ENCODE measurements at places on chromosomes 12 and 14.

DNA sequence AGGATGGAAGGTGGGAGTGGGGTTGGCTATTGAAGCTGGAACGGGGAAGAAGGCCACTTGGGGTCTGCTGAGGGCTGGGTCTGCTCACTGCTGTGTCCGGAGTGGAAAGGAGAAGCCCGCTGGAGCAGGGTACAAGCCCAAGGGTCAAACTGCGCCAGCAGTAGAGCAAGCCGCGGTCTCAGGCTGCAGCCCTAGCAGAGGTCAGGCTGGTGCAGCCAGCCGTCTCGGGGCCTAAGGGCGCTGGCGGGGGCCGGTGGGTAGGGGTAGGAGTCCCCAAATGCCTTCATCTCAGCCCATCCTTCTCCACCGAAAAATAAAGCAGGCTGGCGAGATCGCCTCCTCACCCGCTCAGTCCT is 718 bp upstream of the JDP2 start:
- no peak for DNase-seq

- DNase-seq = no peak
Observed at GRCh38 chr12:109697877-109698468, 15.7 kb upstream of the FAM222A start.

DNA sequence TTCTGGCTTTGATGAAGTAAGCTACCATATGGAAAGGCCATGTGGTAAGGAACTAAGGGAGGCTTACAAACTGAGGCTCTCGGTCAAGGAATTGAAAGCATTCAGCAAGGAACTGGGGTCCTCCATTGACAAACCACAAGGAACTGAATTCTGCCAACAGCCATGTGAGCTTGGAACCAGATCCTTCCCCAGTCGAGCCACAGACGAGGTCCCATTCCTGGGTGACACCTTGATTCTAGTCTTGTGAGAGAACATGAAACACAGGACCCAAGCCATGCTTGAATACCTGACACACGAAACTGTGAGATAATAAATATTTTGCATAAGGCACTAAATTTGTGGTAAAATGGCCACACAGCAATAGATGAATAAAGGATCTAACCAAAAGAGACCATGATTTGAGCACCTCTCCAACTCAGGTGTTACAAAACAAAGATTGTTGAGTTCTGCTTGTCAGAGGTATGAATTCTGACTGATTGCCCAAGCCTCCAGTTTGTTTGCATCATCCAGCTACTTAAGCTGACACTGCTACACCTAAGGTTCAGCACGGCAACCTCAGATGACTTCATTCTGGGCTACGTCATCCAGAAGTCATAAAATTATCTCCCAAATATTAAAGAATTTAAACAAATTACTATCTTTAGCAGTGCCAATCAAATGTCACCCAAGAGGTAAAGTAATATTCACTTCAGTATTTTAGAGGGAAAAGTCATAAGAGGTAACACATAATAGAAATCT is 59.4 kb downstream of the GARIN6 start:
- no peak for DNase-seq

DNA sequence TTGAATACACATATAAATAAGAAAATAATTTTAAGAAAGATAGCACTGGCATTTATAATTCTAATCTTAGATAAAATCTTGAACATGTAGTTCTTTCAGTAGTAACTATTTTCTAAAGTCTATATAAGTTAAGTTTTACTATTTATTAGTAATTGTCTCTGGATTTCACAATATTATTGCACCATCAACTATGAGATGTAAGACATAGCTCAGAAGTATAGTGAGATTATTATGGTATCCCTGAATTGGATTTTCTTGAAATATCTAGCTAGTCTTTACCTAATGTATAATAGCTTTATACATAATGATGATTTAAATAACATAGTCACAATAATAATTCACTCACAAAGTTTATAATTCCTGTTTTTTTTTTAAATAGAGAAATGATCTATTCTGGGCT is 6.7 kb downstream of the CLEC12A start:
- DNase-seq = no peak

GRCh38 chr14:103138301-103139131 is 15.3 kb downstream of the TNFAIP2 start:
- no peak for DNase-seq

- no peak for DNase-seq
Observed at GRCh38 chr12:123051556-123051955, 71.1 kb downstream of the ARL6IP4 start.

- DNase-seq = no peak
Observed at GRCh38 chr12:6215932-6216494, 15.8 kb downstream of the CD9 start.

GRCh38 chr12:96828169-96828789 is 78.8 kb upstream of the NEDD1 start:
- no peak for DNase-seq

- no peak for DNase-seq
Observed at GRCh38 chr14:72699852-72700257, 194.0 kb downstream of the DPF3 start.

DNA sequence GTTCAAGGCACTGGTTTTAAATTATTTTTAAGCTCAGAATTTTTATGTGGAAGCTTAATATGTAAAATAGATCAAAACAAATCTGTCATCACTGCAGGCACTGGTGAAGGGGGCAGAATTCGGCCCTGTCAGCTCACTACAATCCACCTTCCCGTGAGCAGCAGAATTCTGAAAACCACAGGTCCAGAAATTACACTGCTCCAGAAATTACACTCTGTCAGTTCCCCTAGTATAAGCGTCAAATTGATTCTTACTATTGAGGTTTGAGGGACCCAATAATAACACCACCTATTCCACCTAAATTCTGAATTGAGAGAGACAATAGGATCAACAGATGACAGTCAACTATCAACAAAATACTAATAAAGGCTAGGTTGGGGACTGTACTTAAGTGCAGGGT is 245.5 kb downstream of the PHLDA1 start:
- DNase-seq = no peak

DNA sequence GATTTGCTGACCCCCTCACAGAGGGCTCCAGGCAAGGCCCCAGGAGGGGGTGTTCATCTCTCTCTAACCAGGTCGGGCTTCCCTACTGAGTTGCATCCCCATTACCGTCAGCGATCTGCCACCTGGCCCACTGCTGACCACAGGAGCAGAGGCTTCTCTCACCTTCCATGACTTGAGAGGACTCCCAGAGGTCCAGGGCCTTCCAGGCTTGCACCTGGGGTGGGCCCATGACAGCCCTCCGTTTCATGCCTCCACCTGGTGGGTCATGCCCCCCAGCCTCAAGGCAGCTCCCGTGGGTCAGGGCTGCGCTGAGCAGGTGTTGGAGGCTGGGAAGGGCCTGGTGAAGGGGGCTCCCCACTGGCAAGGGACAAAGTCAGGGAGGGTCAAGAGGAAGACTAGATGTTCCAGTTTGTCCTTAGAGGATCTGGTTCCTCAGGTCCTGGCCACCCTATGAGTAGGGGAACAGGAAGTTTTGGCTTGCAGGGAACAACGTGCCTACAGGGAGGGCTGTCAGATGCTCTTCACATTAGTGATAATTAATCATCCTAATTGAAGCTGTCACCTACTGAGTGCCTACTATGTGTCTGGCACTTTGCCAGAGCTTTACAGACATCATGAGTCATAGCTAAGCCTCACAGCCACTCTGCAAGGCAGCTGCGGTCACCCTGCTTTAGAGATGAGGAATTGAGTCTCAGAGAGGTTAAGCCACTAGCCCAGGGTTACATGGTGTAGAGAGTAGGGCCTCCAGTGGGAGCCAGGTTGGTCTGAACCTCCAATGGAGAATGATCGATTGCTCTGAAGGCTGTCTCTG is 13.8 kb downstream of the NFKBIA start:
- DNase-seq = no peak

GRCh38 chr12:31105668-31106067 is 32.0 kb downstream of the DDX11 start:
- no peak for DNase-seq

- DNase-seq = no peak
Observed at GRCh38 chr14:65854215-65854614, 441.7 kb downstream of the FUT8 start.

DNA sequence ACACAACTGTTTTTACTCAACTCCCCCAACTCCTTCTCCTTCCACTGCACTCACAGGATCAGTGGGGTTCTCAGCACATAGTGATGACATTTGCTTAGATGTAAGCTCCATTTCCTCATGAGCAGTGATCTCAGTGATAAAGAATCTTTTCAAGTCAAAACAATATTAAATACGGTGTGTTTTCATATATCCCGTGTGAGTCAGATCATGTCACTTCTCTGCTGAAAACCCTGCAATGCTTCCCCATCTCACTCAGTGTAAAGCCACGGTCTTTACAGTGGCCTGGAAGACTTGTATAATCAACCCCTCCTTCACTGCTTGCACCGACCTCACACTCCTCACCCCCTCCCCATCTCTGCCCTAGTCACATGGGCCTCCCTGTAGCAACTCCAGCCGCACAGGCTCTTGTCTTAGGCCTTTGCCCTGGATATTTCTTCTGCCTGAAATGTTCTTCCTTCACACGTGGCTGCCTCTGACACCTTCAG is 149.7 kb upstream of the ARHGAP5 start:
- no peak for DNase-seq

- DNase-seq = no peak
Observed at GRCh38 chr14:96252323-96252998, 3.5 kb upstream of the BDKRB1 start.

DNA sequence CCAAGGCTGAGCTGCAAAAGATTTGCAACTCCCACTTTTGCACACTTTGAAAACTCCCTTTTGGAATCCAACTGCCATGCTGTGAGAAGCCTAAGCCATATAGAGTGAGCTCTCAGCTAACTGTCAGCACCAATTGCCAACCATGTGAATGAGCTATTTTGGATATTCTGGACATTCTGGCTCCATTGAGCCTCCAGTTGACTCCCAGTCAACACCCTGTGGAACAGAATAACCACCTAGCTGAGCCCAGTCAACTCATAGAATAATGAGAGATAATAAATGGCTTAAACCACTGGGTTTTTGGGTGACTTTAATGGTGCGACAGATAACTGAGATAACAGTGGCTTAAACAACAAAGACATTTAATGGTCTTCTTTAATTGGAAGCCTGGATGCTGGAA is 210.1 kb downstream of the SUDS3 start:
- no peak for DNase-seq

DNA sequence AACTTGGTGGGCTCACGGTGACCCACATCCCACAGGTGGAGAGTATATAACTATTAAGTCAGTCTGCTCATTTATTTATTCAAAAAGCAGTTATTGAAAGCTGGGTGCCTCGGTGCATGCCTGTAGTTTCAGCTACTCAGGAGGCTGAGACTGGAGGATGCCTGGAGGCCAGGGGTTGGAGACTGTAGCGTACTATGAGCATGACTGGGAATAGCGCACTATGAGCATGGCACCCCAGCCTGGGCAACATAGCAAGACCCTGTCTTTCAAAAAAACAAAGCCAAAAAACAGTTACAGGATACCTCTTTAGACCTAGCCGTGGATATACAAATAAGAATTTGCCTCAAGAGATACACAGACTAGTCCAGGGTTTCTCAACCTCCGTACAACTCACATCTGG is 139.8 kb downstream of the ZFP36L1 start:
- DNase-seq = no peak

- no peak for DNase-seq
Observed at GRCh38 chr12:58452546-58452945, 467.8 kb downstream of the LRIG3 start.

DNA sequence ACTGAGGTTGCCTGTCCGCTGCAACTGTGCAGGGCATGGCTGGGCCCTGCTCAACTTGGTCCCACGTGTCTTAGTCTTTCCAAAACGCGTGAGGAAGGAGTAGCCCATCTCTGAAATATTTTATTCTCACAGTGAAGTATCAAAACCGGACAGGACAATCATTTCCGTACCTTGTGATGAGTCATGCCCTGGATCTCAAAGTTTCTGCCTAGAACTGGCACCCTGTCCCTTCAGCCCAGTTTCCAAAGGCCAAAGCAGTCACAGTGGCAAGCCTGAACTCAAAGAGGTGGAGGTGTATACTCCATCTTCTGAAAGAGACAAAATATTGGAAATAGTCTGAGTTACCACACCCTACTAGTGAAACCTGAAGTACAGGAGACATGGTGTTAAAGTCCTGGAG is 28.5 kb upstream of the SRGAP1 start:
- no peak for DNase-seq

GRCh38 chr14:100640471-100641273 is 53.5 kb upstream of the BEGAIN start:
- DNase-seq = peak; percentile 10

GRCh38 chr14:53927171-53927570 is 29.5 kb downstream of the BMP4 start:
- no peak for DNase-seq

DNA sequence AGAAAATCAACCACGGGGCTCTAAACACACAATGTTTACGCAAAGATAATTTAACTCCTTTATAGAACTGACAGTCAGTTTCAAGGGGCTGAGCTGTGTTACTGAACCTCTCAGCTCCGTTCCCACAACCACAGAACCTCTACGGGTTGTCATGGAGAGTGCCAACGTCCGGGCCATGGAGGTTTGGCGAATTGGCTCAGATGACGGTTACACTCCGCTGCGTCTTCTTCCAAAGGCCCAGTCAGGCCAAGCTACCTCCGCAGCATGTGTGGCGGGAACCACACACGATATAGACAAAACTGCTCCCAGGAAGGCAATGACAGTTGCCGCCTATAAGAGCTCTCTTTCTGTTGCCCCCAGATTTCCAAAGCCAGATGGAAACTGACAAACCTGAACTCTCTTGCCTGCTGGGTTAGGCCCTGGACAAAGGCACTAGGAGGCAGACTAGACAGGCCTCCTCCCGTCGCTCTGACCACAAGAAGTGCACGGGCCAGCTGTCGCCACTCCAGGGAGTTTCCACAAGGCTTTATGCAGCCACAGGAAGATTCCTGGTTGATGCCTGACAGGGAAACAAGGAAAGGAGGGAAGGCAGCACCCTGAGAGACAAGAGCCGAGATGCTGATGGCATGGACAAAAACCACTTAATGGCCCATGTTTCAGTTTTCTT is 30.3 kb downstream of the CCDC88C start:
- no peak for DNase-seq

- no peak for DNase-seq
Observed at GRCh38 chr12:27555925-27556778, 32.1 kb downstream of the PPFIBP1 start.

GRCh38 chr14:76884853-76885276 is 58.7 kb downstream of the LRRC74A start:
- no peak for DNase-seq

GRCh38 chr12:126117502-126117901 is 1052.3 kb downstream of the AACS start:
- DNase-seq = no peak

DNA sequence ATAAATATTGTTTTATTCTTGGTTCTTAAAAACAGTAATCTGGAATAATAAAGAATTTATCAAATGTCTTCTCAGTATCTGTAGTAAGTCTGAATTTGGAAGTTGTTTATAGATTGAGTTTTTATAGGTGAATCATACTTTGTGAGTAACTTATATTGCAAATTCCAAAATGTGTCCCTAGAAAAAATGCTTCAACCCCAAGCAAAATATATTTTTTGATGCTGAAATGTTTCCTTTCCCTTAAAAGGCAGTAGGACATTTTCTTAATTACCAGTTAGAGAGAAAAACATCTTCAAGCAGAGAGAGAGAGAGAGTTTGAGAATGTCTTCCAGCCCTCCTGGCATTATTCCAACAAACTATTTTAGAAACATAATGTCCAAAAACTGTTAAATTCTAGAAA is 37.9 kb downstream of the PELI2 start:
- no peak for DNase-seq
